DMS79 (cell line): ENCODE measurements at places on chromosomes 3 and 15.

GRCh38 chr3:23884481-23884880 is 32.3 kb downstream of the NKIRAS1 start:
- no peak for DNase-seq

- DNase-seq = no peak
These were observed 66.9 kb upstream of the PRR20G start for GRCh38 chr3:127354761-127355160.

DNA sequence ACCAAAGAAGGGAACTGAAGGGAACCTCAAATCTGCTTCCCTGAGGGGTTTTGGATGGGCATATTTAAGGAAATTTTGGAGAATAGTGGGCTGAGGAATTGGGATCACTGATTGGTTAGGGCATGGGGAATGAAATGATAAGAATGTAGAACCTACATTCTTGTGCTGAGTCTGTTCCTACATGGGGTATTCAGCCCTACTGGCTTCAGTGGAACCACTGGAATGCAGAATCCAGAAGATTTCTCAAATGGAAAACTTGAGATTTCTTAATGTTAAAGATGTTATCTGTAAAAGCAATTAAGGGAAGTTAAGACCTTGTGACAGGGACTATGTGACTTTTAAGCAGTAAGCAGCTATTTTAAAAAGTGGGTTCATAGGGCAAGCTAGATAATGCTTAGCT is 1062.4 kb downstream of the AGBL1 start:
- no peak for DNase-seq

- DNase-seq = no peak
These were observed 102.4 kb upstream of the RASGRP1 start for GRCh38 chr15:38666865-38667510.

- DNase-seq = no peak
These were observed 17.5 kb upstream of the POC1A start for GRCh38 chr3:52171514-52172261.

- DNase-seq = no peak
These were observed 402.4 kb downstream of the RBMS3 start for GRCh38 chr3:29683018-29683993.

GRCh38 chr3:184261854-184262763 is 756 bp upstream of the CAMK2N2 start:
- peak; percentile 71 for DNase-seq

- peak; percentile 51 for DNase-seq
These were observed 3.7 kb upstream of the GRM2 start for GRCh38 chr3:51703068-51703760.

DNA sequence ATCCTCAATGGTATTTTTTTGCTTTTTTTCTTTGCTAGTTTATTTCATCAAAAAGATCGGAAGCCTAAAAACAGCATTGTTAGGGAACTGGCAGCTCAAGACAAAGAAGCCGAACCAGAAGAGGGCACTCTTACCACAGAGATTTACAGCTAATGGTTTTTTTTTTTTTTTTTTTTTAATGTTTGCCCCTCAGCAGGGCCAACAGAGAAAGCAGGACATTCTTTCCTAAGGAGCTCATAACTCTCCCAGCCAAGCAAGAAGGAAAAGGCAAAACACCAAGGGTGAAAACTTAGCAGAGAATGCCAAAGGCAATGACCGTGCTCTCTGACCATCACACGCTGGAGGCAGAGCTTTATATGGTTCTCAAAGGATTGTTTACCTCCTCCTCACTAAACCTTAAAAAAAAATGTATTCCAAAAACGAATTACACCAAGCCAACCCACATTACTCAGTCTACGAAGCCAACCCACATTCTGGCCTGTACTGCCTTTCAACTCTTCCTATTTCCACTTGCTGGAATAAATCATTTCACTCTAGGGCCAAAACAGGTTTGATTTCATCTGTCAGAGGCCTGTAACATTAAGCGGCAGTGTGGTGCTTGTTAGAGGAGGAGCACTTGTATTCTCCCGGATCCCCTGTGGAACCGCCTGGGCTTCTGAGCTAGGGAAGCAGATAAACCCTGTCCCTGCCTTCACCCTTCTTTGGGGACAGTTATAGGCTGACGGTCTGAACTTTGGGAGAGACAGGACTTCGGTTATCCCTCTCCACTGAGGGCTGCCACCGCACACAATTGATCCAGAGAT is 35.6 kb upstream of the GYG1 start:
- DNase-seq = peak; percentile 5

DNA sequence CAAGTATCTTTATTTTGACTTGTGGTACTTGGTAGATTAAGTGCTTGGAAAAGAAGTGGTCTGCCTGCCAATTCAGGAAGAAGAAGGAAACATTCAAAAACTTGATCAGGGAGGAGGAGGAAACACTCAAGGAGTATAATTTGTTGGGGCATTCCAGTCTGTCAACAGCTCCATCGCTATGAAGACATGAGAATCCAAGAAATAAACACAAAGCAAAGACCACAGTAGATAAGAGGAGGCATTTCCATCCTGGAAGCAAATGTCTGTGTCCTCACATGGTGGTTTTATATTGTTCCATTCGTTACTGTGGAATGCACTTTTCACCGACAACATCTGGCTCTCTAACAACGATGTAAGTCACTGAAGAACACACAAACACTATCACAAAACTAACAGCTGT is 176.1 kb upstream of the FRMD4B start:
- DNase-seq = no peak

GRCh38 chr3:53680028-53680427 is 166.2 kb downstream of the CHDH start:
- peak; percentile 1 for DNase-seq

- DNase-seq = peak; percentile 56
These were observed 67.6 kb upstream of the HACD2 start for GRCh38 chr3:123652342-123652984.

DNA sequence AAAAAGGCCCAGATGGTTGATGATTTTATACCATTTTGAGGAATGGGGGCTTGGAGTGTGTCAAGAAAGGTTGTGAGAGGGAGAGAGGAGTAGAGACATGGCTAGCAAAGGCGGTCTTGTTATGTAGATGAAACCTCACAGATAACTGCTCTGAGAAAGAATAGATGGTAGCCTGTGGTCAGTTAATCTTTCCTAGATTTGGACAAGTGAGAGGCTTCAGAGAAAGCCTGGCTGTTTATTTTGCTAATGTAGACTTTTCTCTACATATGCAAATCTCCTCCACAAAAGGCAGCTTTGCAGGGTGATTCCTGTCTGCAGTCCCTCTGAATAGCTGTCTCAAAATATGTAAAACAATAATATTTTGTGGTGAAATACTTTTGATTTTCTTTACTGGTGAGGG is 177.3 kb downstream of the OTOL1 start:
- DNase-seq = no peak

- DNase-seq = no peak
These were observed 66.5 kb upstream of the CMTM7 start for GRCh38 chr3:32325201-32325600.

GRCh38 chr15:42744195-42744594 is 7.3 kb upstream of the CDAN1 start:
- no peak for DNase-seq

GRCh38 chr3:161914703-161915417 is 418.3 kb downstream of the OTOL1 start:
- DNase-seq = no peak

GRCh38 chr15:20356444-20356910 is 185.1 kb downstream of the GOLGA6L6 start:
- DNase-seq = no peak

- DNase-seq = no peak
These were observed 4.3 kb downstream of the TMOD3 start for GRCh38 chr15:51833772-51834171.

DNA sequence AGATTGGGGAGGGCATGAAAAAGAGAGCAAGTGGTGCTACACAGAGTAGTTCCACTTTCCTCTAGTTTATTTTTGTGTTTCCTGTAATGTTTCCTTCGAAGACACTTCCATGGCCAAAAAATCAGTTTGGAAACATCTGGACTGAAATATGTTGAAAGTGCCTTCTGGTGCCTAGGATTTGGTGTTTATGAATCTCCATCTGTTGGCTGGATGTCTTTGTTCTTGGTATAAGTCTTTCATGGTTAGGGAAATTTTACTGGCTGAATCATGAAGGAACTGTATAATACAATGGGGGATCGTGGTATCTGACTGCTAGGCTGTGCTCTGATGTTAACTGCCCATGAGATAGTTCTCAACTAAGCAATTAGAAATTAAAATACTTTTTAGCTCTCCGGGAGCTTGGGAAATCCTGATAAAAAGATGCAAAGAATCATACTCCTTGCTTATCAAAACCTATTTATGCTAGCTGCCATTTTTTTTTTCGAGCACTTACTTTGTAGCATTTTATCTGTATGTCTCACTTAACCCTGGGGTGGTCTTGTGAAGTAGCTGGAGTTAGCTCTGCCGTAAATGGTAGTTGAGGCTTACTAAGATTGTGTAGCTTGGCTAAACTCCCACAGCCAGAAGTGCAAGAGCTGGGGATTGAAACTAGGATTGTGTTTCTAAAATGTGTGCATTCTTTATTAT is 21.9 kb downstream of the AKAP13 start:
- DNase-seq = no peak

DNA sequence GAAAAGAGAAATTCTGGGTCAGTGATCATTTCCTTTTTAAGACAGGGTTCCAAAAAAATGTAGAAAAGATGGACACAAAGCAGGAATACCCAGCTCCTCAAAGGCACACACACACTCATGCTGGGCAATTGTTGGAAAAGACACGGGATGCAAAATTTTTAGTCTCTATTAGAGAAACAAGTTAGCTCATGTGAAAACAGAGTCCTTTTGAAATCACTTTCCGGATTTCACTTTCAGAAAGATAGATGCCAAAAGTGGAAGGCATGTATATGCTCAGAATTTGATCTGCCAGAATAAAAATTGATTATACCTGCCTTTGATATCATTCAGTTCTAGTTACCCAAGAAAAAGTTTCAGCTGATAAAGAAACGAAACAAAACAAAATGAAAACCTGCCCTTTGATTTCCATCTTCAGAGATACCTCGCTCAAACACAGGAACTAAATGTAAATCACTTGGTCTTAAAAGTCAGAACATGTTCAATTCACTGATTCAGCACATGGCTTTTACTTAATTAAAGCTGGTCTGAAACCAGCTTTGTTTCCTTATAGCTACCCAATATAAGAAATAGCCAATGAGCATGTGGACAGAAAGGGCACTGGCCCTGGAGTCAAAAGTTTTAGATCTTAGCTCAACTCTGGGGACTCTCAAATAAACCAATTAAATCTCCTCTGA is 52.8 kb downstream of the PLD1 start:
- no peak for DNase-seq

DNA sequence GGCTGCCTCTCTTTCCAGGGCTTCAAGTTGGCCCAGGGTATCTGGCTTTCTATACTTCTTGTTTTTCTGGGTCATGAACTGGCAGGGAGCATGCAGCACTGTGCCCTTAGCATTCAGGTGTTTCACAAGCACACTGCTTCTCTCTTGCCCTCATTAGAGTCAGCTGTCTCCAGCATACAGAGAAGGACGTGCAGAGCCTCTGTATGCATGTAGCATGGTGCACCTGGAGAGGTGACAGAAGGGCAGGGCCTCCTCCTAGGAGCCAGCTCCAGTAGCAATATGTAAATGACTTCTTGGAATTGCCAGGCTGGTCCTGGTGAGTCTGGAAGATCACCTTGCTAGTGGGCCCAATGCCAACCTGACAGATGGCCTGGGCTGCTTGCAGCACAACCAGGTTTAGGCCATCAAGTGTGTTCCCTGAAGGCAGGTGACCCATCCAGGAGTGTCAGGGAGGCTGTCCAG is 44.8 kb upstream of the ATP2C1 start:
- DNase-seq = peak; percentile 98

- DNase-seq = no peak
These were observed 225.1 kb upstream of the CNTN3 start for GRCh38 chr3:74839566-74839965.

GRCh38 chr3:123735456-123735855 is 148.7 kb downstream of the MYLK start:
- DNase-seq = no peak
